Activated naive CD8-positive, alpha-beta T cell treated with anti-CD3 and anti-CD28 coated beads, Interleukin-2, amount 10 ng/mL, durations not matched to agents 7 days and 5 days (primary cell): ENCODE measurements at places on chromosomes 1 and 21.
A peak's percentile ranks its signal among the peaks of the same experiment; 100 is the strongest.

DNA sequence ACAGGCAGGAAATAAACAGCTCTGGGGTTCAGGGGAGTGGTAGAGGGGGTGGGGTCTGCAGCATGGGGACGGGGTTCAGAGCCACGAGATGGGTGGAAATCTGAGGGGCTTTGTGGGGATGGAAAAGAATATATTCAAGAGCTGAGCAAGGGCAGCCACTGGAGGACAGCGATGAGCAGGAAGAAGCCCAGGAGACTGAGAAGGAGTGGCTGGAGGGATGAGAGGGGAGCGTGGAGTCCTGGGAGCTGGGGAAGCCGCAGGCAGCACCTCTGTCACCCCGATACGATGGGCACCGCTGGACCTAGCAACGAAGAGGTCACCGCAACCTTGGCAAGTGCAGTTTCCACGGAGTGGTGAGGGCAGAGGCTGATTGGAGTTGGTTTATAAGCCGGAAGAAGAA is 10.0 kb upstream of the KCNAB2 start:
- no peak for DNase-seq

DNA sequence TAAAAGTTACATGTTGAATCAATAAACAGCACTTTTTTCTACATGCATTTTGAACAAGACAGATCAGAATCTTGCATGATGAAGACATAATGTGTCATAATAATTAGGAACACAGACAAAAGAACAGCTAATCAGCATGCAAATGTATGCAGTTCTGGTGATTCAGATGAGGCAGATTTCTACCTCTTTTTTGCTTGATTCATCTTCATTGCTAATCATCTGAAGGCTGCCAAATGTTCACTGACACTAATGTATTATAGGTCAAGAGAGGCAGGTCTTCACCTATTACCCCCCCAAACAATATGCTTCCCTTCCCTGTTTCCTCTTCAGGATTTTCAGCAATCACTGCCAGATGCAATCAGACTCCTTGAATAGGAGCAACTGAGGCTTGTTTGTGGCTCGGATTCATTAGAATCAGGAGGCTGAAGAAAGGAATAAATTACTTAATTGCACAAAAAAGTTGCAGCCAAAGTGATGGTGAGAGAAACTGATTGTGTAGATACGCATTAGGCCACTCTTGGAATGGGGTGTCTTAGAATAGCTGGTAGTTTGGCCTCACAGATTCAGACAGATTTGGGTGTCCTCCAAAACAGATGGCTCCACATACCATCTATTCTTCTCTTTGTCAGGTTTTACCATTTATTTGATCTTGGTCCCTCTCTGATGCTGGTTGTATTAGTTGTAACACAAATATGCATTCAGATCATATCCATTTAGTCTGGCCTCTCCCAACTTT is 275.4 kb downstream of the RPS6KC1 start:
- no peak for DNase-seq

DNA sequence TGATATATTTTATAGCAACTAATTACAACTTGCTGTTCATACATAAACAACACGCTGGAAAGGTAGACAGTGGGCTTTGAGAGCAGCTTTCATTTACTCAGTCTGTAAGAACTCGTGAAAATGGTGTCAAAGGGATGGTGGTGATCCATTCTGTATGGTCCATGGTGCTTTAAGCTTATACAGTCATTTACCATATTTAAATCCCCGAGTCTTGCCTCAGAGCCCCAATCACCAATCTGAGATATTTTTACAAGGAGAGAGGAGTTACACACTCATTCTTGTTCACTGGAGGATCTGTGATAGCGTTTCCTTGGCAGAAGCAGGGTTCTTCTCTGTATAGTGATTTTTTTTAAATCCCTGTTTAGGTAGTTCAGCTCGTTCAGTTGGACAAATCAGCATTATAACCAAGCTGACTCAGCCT is 694.6 kb downstream of the USP25 start:
- no peak for DNase-seq

GRCh38 chr1:175673371-175674150 is 69.8 kb downstream of the TNR start:
- no peak for DNase-seq

DNA sequence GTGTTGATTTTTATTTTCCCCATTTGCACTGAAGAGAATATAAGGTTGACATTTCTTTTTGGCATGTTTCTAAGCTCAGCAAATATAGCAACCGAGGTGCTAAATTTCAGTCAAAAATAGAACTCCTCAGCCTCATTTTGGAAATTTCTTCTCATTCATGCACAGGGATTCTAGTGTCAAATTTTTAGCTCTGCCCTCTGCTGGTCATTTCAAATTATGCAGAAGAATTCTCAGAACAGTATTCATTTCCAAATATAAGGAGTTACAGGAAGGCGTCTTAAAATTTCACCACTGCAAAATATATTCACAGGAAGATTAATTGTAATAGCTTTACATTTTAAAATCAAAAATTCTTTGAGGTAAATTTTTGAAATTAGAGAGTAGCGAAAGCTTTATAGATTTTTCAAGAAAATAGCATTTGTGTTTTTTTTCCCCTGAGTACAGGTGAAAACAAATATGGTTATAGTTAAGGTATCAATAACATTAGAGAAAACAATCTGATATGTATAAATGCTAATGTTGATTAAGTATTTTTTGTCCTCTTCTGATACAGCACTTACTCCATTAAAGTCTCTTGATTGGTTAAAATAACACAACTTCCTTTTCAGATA is 57.9 kb downstream of the FMN2 start:
- DNase-seq = no peak

GRCh38 chr1:18479454-18479853 is 1.3 kb upstream of the KLHDC7A start:
- no peak for DNase-seq

DNA sequence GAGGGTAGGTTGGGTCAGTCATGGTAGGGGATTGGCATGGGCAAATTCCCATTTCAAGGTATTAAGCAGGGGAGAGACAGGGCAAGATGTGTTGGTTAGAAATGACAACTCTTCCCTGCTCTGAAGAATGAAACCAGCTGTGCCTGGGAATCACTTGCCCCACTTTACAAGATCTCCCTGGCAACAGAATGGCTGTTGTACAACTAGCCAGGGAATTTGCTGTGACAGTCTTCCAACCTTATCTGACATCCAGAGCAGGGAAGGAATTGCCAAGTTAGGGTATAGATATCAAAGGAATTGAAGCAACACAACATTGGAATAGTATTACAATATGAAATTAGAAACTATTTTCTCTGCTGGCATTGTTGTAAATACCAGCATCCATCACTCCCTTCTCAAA is 154.7 kb downstream of the CACNA1E start:
- no peak for DNase-seq

DNA sequence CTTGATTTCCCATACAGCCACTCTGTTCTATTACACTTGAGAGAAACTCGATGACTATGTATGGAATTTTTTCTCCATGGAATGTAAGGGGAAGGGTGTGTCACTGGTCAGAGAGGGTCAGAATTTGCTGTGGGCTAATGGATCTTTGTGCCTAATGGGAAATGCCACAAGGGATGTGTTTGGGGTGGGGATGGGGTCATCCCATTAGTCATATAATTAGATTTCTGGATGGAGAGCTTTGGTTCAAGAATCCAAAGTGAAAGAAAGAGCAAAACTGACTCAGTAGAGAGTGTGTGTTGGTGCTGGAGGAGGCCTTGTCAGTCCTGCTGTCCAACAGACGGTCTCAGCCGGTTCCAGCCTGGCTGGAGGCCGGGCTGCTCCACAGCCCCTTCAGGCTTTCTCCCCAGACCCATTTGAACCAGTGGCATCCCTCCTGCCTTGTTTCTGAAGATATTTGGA is 86.4 kb downstream of the LAMC2 start:
- DNase-seq = no peak

DNA sequence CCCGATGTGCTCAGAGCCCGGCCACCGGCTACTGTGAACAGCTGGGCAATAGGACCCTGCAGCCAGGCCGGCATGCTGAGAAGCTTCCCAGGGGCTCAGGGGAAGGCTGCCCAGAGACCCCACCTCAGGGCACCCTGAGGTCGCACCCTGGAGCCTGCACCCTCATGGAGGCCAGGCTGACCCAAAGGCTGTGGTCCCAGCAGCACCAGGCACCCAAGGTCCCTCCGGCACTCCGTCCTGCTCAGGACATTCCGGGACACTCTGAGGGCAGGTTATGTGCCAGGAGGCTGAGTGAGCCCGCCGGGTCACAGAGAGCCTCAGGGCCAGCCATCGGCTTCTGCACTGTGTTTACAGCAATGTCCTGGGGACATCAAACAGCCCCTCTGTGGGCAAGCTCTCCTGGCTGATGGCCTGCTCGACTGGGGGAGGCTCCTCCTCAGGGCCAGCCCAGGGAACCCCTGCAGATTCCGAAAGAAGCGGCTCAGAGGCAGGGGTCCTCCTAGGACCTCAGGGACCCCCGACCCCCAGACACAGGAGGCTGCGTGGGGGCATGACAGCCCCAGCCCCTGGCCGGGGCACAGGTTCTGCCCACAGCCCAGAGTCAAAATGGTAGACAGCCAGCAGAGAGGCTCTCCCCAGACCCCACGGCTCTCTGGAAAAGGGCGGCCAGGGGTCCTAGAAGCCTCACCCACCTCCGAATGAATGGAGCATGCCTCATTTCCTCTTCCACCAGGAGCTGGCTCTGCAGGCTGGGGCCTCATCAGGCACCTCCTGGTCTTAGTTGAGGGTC is 8.2 kb downstream of the SLC19A1 start:
- peak; percentile 28 for DNase-seq

- no peak for DNase-seq
Measured at GRCh38 chr1:180116964-180117763, 37.5 kb upstream of the QSOX1 start.

DNA sequence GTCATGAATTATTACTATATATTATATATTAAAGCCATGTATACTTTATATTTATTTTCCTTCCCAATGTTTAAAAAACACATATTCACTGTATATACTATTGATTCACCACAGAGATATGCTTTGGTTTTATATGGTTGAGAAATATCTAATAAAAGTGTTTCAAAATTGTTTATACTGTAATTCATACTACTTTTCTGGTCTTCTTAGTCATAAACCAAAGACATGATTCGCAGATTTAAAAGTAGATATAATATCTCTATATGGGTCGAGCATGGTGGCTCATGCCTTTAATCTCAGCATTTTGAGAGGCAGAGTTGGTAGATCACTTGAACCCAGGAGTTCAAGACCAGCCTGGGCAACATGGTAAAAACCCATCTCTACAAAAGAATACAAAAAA is 738.4 kb downstream of the USP25 start:
- DNase-seq = no peak

DNA sequence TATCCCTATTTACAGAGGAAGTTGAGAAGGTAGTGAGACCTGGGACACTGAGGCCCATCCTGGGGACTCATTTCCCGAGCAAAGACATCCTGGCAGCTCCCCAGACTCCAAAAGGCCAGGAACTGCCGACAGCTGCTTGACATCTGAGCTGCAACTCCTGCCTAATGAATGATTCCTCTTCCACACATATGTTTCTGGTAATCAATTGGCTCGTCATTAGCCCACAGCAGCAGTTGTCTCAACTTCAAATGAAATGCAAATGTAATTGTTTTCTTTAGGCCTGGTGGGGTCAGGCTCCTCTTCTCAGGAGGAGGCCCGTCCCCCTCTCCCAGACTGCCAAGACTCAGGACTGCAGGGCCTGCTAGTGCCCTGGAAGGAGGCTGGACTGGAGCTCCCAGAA is 61.8 kb upstream of the DISP3 start:
- DNase-seq = no peak

DNA sequence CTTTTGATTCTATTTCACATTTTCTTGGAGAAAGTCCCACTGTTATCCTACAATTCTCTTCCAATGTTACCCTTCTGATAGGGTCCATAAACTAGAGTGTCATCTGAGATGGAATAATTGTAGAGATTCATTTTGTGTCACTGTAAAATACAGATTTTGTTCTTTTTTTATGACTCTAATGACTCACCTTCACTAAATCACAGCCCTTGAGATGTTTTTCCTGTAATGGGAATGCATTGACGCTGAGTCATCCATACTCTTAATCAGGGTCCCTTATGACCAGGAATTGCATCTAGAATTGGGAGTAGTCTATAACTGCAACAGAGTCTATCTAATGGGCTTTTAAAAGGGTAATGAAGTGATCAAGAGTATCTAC is 315.5 kb downstream of the TGFB2 start:
- no peak for DNase-seq

DNA sequence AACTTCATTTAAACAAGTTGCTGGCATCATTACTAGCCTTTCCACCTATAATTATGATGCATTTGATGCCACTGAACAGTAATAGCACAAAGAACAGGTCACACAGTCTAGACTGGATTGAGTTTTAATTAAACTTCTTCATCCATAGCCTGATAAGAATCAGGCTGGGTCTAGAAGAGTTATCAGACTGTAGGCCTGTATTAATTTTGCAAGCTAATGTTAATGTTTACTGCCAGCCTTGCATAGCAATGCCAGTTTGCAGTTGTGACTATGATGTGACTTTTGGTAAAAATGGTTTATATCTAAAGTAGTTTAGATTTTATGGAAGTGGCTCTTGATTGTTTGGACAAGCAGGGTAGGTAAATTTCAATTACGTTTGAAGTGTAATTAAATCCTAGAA is 68.0 kb downstream of the PRKAA2 start:
- DNase-seq = no peak

GRCh38 chr1:185315445-185316071 is 1.5 kb downstream of the IVNS1ABP start:
- no peak for DNase-seq

DNA sequence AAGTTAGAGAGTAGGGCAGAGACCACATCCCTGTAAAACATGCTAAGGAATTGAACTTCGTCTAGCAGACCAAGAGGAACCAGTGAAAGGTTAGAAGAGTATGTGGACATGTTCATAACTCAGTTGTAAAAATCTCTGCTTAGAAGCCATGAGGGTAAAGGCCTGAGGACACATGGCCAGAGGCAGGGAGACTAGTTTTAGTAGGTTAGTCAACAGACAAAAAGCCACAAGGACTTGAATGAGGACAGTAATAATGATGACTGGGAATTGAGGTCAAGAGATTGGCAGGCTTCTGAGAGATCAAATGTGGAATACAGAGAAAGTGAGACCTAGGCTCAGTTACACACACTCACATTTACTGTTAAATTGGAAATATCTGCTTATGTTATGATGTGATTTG is 205.5 kb upstream of the HOOK1 start:
- DNase-seq = no peak

GRCh38 chr1:245888809-245889208 is 618.3 kb downstream of the SMYD3 start:
- no peak for DNase-seq

- DNase-seq = no peak
Measured at GRCh38 chr1:47031585-47031984, 8.1 kb downstream of the CYP4X1 start.

DNA sequence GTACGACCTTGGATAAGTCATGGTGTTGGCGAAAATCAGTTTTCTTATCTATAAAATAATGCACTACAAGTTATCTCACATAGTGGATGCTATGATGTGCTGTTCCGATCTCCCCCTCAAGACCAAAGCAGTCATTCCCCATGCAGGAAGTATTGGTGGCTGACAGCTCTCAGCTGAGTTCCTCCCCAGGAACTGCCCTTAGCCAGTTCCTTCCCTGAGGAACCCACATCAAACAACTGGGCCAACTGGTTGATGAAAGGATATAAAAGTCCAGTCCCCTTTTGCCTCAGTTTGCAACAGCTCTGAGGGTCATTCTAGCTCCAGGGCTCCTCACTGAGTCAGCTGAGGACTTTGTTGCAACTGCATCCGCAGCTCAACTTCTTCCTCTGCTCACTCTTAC is 16.1 kb upstream of the SLAMF1 start:
- DNase-seq = no peak
